Stimulated activated CD8-positive, alpha-beta memory T cell treated with anti-CD3 and anti-CD28 coated beads, Interleukin-15, amount 100 ng/mL, for 48 hours (primary cell): ENCODE measurements at places on chromosomes 2 and 18.

- no peak for DNase-seq
These were observed 53.5 kb upstream of the CYP1B1 start for GRCh38 chr2:38129481-38129880.

- no peak for DNase-seq
These were observed 133.3 kb downstream of the DNAH6 start for GRCh38 chr2:84649487-84650142.

GRCh38 chr2:217162533-217162932, 302.7 kb upstream of the TNP1 start:
- peak; percentile 9 for DNase-seq

DNA sequence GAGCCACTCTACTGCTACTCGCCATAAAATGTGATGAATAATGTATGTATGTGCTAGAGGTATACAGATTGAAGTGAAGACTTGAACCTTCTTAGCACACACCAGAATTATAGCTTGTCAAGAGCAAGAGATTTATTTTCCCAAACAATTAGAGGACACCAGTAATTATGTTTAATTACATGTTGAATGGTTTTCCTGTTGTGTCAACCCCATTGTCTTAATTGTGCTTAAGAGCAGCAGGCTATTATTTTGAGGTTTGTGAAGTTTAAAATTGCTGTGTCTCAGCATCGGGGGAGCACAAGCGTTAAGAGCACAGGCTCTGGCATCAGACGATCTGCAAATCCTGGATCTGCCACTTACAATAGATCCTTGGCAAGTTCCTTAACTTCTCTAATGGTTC, 29.0 kb downstream of the KIF5C start:
- DNase-seq = no peak

- no peak for DNase-seq
These were observed 485.1 kb downstream of the NRXN1 start for GRCh38 chr2:50546790-50547189.

DNA sequence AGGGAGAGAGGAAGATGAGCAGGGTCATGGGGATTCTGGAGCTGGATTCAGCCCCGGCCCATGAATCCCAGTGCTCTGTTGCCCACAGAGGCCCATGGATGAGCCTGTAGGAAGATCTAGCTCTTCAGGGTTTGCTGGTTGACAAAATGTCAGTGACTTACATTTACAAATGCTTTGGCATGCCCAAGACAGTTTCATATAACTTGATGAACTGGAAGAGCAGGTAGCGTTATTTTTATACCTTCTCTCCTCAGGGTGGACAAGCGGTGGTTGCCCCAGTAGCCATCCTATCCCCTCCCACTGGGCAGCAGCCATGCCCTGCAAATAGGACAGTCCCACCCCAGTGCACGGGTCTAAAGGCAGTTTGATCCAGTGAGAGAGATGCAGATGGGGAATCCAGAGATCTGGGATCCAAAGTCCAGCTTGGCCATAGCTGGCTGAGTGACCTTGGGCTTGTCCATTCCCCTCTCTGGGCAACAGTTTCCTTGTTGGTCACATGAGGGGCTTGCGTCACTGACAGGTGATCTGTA, 21.5 kb upstream of the KCNK3 start:
- DNase-seq = no peak

GRCh38 chr2:127650785-127651380, 4.9 kb downstream of the GPR17 start:
- no peak for DNase-seq

- DNase-seq = no peak
These were observed 239.6 kb downstream of the CDH20 start for GRCh38 chr18:61572871-61573270.

DNA sequence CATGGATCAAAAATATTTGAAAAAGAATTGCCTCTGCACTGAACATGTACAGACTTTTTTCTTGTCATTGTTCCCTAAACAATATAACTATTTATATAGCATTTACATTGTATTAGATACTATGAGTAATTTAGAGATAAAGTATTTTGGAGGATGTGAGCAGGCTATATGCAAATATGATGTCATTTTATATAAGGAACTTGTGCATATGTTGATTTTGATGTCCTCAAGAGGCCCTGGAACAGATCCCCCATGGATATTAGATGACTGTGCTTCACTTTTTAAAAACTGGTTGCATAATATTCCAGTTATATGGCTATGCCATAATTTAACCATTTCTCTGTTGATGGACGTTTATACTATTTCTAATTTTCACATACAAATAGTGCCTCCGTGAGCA, 16.5 kb downstream of the LCLAT1 start:
- DNase-seq = no peak
